Esophagus muscularis mucosa (tissue), 4 donors: ENCODE measurements at places on chromosomes 16 and 17. TPM values are rescaled to one million over a fixed set of nuclear protein-coding genes. Genes with fewer than 3 reads are reported as not detected.

Gene GFAP
- not detected for total RNA-seq

Gene HSDL1
- 14.6 TPM for total RNA-seq

Gene CSH1
- not detected for total RNA-seq

Gene CPHXL2
- total RNA-seq: not detected

Gene GAS2L2
- 0.45 TPM for total RNA-seq

Gene RSKR
- total RNA-seq: 4.2 TPM

Gene ITGAX
- total RNA-seq: 11.3 TPM

Gene KCNJ18
- not detected for total RNA-seq

Gene ABCA9
- total RNA-seq: 19.8 TPM

Gene FDXR
- 5.4 TPM for total RNA-seq

Gene CDH13
- total RNA-seq: 11.7 TPM

Gene BEAN1
- not detected for total RNA-seq

Gene HBA2
- total RNA-seq: 230 TPM

Gene HOXB3
- total RNA-seq: 33.6 TPM

Gene ABCC3
- 0.50 TPM for total RNA-seq

Gene GNG13
- not detected for total RNA-seq

Gene MGAT5B
- 0.40 TPM for total RNA-seq

Gene C1QL1
- total RNA-seq: 3.7 TPM

Gene SOST
- not detected for total RNA-seq

Gene ZP2
- not detected for total RNA-seq

Gene EARS2
- total RNA-seq: 14.2 TPM

Gene KRT15
- 3.3 TPM for total RNA-seq

Gene CHRNE
- total RNA-seq: not detected

Gene C17orf107
- total RNA-seq: 0.32 TPM

Gene C16orf96
- total RNA-seq: not detected

Gene SHISA9
- 3.6 TPM for total RNA-seq

Gene KRTAP2-2
- total RNA-seq: not detected

Gene SLC16A11
- 0.99 TPM for total RNA-seq
